ENCODE measurements at places on chromosomes 7 and 10.

DNA sequence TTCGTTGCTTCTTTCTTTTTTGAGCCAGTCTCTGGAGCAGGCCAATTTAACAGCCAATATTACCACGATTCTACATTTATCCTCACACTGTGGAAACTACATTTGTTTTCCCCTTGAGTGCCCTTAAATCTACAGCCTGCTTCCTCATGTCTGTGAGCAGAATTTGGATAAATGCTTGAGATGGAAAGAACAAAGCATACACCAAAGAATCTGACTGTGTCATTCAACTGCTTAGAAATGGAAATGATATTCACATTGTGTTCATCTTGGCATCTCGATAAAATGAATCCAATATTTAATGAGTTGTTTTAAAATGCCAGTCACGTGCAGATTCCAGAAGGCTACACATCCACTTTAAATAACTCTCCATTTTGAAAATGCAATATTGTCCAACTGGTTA, 41.0 kb upstream of the GSDME start:
- DNase-seq, result no peak

DNA sequence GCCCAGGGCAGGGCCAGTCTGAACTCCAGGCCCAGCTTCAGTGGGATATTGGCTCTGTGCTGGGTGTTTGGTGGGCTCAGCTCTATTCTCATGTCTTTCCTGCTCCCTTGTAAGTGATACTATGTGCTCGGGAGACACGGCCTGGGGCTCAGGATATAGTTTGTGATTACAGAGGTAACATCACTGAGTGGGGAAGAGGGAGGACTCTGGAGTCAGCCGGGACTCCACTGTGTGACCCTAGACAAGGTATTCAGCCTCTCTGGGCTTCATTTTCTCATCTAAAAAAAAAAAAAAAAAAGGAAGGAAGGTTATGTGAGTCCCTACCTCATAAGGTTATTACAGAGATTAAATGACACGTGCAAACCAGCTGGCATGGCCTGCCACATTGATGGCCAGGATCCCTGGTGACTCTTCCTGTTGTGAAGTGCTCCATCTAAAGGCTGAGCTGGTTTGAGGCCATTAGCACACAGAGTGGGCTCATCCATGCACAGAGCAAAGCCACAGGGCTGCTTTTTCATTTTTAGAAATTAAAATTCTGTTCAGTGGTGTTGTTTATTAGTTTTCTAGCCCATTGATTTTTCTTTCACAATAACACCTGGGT, 15.7 kb downstream of the SLC13A4 start:
- no peak for DNase-seq

GRCh38 chr7:46934198-46934825, 647.6 kb downstream of the TNS3 start:
- DNase-seq, result no peak

DNA sequence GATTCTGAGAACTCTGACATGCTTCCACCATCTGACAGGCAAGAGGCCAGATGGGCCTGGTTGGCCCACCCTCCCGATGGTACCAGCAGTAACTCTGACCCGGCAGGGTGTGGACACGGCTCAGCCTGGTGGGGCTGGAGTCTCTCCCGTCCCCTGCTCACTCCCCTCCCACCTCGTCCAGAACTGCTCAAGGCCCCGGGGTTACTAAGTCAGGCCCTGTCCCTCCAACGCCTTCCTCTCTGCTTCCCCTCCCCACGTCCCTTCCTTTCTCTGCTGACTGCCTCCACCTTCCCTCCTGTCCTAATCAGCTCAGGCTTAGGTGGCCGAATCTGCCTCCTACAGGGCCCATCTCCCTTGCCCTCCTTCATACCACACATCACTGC, 12.5 kb downstream of the CALML5 start:
- no peak for DNase-seq

DNA sequence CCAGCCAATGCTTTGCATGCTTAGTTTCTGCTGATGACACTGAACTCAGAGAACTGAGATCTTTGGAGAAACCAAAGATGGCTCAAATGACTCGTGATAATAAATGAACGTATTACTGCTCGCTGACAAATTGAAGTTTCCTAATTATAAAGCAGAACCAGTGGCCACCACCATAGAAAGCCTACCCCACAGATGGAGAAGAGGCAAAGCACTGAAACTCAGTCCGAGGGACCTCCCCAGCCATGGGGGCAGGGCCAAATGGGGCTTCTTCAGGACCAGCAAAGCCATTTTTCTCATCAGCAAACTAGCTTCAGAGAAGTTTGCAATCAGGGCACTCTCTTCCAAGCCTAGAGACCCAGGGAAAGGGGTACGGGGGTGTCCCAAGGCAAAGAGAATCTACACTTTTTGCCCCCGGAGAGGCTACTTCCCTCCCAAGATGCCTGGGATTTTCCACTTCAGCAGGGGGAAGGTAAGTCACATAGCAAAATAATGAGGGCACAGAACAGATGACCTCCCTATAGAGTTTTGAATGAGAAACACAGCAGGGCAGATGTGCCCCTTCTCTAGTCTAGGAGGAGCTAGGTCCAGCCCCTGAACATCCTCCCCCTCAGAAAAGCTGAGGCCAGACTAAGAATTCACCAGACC, 4.3 kb upstream of the IL6 start:
- DNase-seq, result no peak

DNA sequence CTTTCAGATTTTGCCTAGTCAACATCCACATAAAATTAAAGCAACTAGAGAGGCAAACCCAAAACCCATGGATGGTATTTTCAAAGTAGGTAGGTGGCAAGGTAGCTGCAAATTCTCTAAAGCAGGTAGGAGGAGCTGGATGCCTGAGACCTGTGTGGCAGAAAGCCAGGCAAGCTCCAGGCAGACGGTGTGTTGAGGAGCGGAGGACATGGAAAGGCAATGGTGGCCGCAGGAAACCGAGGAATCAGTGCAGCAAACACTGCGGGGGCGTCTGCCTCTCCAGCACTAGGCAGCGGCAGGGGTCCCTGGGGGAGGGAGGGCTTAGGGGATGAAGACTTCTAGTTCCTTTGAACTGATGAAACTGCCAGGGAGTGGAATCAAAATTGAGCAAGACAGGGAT, 101.3 kb downstream of the GALNT11 start:
- DNase-seq, result no peak

DNA sequence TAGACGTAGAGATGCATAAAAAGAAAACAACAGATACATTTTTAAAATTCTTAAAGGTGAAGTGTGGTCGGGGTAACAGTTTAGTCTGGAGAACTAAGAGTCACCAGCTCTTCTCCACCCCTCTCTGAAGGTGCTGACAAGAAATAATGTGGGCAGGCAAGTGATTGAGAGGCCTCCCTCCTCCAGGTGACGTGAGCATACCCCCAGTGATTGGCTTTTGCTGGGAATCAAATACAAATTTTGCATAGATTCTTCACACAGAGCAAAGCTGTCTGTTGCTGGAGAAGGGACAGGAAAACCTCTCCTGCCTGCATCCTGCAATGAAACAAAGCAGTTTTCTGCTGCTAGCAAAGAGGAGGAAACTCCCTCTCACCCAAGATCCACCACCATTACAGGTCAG, 115.0 kb downstream of the DGKB start:
- DNase-seq, result no peak

DNA sequence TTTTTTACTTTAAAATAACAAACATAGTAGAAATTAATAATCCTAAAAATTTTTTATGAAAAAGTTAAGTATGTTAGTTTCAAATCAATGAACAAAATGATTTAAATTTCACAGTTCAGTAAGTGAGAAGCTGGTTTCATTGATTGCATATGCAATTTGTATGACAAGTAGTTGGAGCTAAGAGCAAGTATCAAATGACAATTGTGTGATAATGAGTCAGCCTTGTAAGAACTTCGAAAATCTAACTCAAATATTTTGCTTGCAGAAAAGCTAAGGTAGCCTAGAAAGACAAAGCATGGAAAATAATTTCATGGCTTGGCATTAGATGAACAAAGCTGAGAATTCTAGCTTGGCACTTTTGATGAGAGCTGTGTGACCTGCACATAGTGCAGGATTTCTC, 111.5 kb downstream of the HDAC9 start:
- no peak for DNase-seq

GRCh38 chr7:151453326-151453791, 13.4 kb upstream of the CRYGN start:
- DNase-seq, result no peak

DNA sequence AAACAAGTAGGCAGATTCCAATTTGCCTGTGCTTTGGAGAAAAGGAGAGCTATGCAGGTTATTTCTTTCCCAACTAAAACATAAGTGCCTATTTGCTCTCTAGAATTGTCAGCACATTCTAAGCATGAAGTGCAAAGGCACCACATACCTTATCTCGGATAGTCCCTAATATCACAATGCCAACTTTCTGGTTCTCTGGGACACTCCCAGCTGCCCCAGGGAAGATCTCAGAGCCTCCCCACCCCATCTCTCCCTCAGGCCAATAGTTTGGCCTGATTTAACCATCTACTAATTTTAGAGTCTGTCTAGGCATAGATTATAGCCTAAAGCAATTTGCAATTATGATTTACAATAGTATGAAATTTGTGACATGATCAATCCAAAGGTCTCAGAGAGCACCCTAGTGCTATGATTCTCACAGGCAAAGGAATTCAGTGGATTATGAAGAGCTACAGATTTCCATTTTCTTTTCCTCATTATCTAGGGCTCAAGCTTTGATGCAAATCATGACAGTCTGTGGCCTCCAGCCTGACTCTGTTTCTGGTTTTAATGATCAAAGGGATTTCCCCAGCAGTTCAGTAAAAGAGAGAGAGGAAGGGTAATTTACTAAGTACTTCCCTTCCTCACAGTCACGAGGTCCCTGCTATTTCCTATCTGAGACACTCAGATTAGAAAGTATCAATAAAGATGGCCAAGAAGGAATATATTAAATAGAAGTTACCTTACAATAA, 29.0 kb upstream of the IL6 start:
- no peak for DNase-seq

DNA sequence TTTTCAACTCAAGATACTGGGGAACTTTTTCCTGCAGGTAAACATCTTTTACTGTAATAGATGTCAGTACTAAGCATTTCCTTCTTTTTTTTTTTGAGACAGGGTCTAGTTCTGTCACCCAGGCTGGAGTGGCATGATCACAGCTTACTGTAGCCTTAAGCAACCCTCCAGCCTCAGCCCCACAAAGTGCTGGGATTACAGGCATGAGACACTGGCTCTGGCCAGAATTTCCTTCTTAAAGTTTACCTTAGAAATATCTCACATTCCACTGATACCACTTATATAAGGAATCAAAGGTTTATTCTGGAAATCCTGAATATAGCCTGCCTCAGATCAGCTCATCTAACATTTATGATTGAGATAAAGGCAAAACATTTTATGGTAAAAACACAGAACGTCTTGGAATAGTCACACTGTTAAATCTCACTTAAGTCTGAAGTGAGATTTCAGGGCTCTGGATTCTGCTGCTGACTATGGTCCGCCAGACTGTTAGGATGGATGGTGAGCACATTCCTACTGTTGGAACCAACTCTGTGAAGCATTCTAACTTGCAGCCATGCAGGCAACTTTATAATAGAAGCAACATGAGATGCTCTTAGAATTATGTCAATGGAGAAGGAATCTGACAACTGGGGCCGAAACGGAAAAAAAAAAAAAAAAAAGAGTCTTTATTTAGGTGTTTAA, 151.9 kb downstream of the ZMYND11 start:
- DNase-seq, result no peak

DNA sequence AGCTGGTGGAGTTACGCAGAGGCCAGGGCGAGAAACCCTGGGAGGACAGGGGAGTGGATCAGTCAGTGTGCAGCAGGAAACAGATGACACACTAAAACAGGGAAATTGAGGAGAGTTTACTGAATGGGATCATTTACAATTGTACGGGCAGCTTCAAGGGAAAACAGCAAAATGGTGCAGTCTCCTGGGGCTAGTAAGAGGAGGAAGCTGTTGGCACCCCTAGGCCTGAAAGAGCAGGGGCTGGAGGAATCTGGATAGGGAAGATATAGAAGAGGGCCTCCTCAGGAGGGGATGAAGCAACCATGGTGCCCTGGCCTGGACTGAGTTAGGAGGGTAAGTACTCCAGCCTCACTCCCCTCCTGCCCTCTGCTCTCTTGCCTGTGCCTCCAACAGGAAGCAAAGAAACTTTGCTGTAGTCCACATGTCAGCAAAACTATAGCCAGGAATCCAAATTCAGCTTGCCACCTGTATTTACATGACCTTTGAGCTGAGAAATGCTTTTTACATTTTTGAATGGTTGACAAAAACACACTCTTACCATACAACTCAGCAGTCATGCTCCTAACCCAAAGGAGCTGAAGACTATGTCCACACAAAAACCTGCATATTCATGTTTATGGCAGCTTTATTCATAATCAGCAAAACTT, 52.3 kb upstream of the OPN4 start:
- no peak for DNase-seq

DNA sequence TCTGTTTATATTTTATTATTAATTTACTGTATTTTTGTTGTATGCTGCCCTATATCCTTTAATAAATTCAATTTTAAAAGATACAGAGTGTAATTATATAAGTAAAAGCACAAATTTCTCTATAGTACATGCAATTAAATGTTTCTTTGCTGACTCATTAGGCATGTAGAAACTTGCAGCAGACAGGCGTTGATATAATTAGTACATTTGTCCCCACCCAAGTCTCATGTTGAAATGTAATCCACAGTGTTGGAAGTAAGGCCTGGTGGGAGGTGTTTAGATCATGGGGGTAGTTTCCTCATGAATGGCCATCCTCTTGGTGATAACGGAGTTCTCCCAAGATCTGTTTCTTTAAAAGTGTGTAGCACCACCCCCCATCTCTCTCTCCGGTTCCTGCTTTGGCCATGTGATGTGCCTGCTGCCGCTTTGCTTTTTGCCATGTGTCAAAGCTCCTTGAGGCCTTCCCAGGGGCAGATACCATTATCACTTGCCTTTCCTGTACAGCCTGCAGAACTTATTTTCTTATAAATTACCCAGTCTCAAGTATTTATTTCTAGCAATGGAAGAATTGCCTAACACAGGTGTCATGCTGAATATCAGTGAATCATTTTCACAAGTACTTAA, 63.7 kb downstream of the TSPAN12 start:
- DNase-seq, result no peak

- DNase-seq, result no peak
These were observed 6.8 kb upstream of the NOM1 start for GRCh38 chr7:156942708-156943090.

Data from breast epithelium (tissue), 4 donors.